ENCODE measurements at places on chromosomes 7 and 10. TPM values are rescaled to one million over a fixed set of nuclear protein-coding genes. Genes with fewer than 3 reads are reported as not detected.

DNA sequence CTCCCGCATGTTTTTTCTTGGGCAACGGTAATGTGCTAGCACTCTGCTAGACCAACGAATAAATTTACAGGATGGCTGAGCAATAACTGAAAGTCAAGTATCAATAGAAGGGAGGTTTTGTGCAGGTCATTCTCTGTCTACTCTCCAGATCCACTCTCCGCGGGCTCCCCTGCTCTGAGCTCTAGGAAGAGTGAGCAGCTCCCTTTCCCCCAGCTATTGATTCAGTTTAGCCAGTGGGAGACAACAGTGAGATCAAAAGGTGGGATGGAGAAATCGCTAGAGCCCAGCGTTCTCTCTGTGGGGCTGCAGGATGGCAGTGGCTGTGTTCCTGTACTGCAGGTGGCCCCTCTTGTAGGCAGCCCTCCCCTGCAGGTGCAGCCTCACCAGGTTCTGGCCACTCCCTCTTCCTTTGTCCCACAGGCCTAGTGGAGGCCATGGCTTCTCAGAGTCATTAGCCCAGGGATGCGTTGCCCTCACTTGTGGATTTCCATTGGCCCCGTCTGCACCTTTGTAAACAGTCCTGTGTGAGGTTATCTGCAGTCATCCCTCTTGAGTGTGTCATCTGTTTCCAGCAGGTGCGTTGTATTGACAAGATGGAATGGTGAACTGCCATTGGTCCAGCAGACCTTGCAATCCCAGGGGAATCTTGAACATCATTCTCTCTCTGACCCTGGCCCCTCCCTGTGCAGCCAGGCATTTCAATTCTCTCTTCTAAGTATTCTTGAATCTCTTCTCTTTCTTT, 11.1 kb downstream of the MSRB2 start:
- no peak for DNase-seq

The MGAM2 gene
- not detected for total RNA-seq

DNA sequence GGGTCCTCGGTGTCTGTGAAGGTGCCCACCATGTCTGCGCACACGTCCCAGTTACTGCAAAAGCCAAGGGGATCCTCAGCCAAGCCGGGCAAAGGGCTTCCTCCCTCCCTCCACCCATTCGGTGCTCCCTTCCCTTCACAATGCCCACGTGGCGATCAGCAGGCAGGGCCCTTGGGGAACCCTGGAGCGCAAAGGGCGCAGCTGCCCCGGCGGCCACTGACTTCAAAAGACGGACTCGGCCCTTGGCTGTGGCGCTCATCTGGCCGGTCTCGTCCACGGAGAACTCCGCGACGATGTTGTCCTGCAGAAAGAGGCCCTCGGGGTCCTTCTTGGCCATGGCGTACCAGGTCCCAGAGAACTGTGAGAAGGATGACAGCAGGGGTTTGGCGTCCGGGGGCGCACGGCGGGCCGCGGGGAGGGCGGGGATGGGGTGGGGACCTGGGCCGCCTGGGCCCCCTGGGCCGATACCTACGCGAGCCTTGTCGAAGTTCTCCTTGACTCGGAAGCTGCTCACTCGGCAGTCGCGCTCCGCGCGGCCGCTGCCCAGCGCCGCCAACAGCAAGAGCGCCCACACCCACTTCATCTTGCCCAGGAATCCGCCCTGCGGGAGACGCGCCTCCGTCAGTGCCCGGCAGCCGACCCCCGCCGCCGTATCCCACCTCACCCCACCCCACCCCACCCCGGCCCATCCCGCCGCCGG, 439 bp downstream of the RBP4 start:
- no peak for DNase-seq

DNA sequence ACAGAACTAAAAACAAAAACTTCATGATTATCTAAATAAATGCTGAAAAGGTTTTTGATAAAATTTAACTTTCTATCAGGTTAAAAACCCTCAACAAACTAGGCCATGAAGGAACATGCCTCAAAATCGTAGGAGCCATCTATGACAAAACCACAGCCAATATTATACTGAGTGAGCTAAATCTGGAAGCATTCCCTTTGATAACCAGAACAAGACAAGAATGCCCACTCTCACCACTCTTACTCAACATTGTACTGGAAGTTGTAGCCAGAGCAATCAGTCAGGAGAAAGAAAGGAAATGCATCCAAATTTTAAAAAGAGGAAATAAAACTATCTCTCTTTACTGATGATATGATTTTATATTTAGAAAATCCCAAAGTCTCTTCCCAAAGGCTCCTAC, 228.7 kb downstream of the CHRM2 start:
- DNase-seq = no peak

The PRKG1 gene
- 1.3 TPM for total RNA-seq

The AKR1C8 gene
- total RNA-seq = not detected

The KCNIP2 gene
- total RNA-seq = 0.25 TPM

- DNase-seq = no peak
Observed at GRCh38 chr10:43252783-43253341, 14.0 kb downstream of the RASGEF1A start.

DNA sequence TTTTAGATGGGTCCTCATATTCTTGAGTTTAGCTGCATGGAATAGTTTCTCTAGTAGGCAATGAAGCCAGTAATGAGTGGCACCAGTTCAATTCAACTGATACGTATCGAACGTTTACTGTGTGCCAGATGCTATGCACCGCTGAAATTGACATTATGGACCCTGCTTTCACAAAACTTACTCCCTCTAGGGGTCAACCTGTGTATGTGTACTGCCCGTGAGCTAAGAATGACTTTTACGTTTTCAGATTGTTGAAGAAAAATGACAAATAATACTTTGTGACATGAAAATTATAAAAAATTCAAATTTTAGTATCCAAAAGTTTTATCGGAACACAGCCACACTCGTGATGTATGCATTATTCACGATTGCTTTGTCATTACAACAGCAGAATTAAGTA, 95.5 kb downstream of the ZMYND11 start:
- DNase-seq = no peak

The CLRN3 gene
- total RNA-seq = 0.11 TPM

DNA sequence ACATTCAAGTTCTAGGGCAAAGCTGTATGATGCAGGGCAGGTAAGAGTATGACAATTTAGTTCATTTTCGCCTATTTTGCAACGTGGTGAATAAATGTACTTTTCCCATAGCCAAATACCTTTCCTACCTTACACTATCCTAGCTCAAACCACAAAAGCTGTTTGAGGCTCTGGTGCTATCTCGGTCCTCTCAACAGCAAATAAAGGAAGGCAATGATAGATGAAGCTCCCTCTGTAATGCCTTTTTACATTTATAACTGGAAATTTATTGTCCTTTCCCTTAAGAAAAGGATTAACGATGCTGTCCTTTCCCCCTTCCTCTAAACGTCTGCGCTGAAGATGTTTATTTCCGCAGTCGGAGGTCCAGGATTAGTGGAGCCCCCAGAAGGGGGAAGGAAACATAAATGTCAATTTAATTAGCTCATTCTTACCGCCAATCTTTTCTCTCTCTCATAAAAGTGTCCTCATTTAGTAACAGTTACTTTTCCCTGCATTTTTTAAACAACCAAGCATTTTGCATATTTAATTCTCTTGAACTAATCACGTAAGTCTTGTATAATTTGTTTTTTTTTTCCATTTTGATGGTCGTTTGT, 114.6 kb downstream of the PIP4K2A start:
- no peak for DNase-seq

The AMZ1 gene
- not detected for total RNA-seq

DNA sequence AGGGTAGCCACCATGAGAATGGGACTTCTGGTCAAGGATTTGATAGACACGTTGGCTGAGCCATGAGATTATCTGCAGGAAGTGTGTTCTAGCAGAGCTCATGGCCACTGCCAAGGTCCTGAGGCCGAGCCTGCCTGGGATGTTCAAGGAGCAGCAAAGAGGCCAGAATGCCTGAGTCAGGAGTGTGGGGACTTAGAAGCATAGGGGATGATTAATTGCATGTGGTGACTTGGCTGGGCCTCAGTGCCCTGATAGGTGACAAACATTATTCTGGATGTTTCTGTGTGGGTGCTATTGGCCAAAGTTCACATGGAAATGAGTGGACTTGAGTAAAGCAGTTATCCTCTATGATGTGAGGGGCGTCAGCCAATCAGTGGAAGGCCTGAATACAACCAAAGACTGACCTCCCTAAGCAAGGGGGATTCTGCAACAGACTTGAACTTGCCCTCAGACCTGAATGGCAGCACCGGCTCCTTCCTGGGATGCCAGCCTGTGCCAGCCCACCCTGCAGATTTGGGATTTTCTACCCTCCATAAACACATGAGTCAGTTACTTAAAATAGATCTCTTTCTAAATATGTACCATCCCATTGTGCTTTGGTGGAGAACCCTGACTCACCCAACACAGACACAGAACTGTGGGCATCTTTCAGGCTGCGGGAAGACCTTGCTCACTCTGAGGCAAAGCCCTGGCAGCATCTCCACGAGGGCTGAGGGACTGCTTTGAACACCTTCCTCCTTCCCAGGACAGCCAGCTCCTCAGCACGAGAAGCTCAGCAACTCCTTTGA, 363.9 kb upstream of the MGMT start:
- DNase-seq = no peak

The GPER1 gene
- total RNA-seq = 2.0 TPM

The ABCB1 gene
- total RNA-seq = 5.1 TPM

The TBL2 gene
- 83.0 TPM for total RNA-seq

The GDF2 gene
- total RNA-seq = not detected

- no peak for DNase-seq
Observed at GRCh38 chr7:77157446-77157845, 35.0 kb downstream of the CCDC146 start.

- DNase-seq = no peak
Observed at GRCh38 chr10:52232561-52233350, 81.3 kb upstream of the DKK1 start.

DNA sequence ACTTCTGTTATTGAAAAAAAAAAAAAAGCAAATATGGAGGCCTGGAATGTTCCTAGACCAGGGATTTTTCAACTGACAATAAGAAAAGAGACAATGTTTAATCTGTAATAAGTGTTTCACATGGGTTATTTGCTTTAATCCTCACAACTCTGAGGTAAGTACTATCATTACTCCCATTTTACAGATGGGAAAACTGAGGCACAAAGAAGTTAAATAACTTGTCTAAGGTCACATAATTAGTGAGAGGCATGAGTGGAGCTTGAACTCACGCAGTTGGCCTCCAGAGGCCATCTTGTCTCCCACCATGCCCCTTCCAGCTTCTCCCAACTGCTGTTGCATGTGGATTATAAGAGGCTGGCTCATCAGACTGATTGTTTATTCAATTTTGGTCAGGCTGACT, 36.6 kb upstream of the CREB5 start:
- DNase-seq = no peak
